ENCODE measurements at places on chromosomes 1 and 21.

DNA sequence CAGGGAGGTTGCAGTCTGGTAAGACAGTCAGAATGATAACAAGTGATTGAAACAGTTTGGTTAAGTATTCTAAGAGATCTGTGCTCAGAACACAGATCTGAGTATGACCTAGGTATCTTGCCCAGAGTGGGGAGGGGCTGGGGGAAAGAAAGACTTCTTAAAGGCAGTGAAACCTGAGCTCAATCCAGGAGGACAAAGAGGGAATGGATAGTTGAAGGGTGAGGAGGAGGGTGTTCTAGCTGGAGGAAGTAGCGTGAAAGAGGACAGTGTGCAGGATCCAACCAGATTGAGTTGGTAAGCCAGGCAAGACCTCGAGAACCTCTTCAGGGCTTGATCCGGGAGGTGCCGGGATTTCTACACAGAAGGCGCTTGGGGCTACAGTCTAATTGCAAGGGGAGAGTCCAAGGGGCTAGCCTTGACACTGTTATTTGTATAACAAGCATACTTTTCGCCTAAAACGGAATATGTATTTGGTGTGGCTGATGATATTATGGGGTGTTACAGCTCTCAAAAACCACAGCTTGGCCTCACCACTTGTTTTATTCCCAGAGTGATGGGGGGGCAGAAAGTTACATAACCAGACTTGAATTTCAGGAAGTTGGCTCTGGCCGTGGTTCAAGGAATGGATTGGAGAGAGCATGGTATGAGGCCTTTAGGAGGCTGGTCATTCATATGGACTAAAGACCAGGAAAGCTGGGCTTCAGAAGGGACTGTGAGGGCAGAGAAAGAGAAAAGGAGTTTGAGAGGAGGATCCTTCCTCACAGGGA lies 19.1 kb downstream of the RCSD1 start:
- no peak for DNase-seq

DNA sequence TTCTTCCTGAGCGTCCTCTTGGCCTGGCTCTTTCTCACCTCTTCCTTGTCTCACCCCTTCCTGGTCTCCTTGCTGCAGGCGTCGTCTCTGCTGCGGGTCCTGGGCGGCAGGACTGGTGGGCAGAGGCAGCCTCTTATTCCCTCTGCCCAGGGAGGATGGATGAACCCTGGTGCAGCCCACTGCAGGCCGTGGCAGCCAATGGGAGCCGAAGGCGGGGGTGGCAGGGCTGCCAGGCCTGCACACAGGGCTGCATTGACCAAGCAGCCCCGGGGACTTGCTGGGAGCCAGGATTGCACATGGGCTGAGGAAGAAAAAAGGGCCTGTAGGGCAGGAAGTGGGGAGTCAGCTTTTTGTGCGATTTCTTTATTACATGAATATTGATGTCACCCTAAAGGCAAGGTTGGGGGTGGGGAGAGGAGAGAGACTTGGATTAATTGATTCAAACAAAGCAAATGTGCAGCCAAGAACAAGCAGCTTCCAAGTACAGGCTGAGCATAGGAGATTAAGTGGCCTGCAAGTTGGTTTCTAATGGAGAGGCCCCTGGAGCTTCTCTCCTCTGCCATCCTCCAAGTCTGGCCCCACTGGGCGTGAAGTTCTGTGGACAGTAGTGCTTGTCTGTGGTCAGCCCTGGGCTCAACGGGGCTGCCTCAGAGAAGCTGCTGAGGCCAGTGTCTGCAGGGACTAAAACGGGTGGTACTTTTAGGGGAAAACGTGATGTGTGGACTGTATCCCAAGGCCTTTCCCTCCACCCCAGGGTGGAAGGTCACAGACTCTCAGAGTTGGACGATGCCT lies at the start of gene S100B:
TSS of gene S100B (minus strand) at position 108 of the 792 bp plus-strand sequence. CDS start 2,667 bp downstream, outside the sequence.
- DNase-seq, result no peak

- DNase-seq, result no peak
Observed at GRCh38 chr1:217272385-217272784, 358.5 kb downstream of the GPATCH2 start.

- no peak for DNase-seq
Observed at GRCh38 chr1:178536844-178537371, 24.0 kb downstream of the TEX35 start.

DNA sequence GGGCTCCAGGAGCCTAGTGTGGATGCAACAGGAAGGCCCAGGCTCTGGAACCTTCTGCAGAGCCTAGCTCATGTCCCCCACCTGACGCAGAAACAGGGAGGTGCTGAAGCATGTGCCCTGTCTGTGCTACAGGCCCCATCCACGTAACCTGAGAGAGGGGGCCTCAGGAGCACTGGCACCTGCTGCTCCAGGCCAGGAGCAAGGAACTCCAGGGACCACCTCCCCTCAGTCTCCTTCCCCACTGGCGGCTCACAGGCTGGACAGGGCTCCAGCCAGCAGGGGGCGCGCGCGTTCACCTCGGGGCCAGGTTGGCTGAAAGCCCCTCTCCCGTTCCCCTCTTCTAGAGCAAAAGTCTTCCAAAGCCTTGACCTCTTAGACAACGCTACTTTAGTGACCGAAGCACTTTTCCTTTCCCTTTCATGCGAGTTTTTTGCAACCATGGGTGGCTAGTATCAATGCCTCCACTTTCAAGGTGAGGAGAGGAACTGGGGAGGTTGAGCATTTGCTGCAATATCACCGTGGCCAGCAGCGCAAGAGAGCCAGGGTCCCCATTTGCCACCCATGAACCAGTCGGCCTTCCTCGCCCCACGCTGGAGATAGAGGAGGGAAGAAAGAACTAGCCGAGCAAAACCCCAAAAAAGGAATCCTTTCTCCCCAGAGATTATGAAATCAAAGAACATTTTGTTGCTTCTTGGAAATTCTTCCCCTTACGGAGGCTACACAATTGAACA lies 52.4 kb upstream of the GPR157 start:
- peak; percentile 56 for DNase-seq

- DNase-seq, result no peak
Observed at GRCh38 chr21:37459575-37459974, 93.0 kb downstream of the DYRK1A start.

DNA sequence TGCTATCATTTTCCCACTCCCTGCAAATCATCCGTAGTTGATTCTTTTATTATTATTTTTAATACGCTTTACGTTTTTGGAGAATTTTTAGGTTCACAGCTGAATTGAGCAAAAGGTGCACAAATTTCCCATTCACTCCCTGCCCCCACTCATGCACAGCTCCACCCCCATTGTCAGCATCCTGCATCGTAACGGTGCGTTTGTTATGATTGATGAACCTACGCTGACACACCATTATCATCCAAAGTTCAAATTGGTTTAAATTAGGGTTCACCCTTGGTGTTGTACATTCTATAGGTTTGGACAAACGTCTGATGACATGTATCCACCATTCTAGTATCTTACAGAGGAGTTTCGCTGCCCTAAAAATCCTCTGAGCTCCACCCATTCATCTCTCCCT lies 44.5 kb downstream of the EDARADD start:
- DNase-seq, result no peak

DNA sequence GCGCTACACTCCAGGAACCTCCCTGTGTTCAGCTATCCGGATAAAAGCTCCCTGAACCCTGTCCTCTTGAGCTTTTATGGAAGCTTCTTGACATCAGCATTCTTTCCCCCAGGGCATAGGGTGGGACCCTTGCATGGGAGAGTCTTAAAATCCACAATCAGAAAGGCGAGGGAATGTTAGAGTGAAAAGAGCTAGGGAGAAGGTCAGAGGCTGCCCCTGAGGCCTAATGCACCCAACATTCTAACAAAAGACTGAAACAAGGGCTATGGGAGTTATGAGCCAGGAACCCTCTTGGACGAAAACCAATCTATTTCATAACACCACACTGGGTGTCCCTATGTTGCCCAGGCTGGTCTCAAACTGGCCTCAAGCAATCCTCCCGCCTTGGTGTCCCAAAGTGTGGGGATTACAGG lies 36.7 kb downstream of the NEK2 start:
- no peak for DNase-seq

GRCh38 chr1:36448530-36449056 lies 1.7 kb downstream of the OSCP1 start:
- no peak for DNase-seq

DNA sequence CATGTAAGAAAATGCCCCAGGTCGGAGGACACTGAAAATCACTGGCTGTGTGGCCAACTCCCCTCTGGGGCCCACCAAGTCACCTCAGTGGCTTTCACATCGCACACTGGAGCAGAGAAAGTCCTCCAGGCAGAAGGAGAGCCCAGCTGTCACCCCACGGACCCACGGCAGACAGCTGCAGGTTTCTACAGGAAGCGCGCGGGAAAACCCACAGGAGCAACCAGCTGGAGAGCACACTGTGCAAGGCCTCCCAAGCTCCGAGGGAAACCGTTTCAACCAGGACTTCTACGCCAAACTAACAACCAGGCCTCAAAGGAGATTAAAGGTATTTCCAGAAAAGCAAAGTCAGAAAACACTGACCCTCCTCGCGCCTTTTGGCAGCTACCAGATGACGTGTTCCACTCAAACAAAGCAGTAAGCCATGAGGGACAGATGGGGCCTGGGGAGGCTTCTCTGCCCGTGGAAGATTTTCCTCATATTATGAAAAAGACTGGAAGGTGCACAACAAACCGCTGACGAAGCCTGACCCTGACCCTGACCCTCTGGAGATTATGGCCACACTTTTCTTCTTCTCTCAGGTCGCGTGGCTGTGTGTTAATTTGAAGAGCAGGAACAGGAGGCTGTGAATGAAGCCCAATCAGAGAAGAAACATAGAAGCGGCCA lies 21.0 kb downstream of the WDR4 start:
- DNase-seq, result no peak

- DNase-seq, result no peak
Observed at GRCh38 chr1:116952738-116953275, 43.1 kb downstream of the PTGFRN start.

GRCh38 chr1:228062812-228063211 lies 19.7 kb upstream of the ARF1 start:
- DNase-seq, result no peak

DNA sequence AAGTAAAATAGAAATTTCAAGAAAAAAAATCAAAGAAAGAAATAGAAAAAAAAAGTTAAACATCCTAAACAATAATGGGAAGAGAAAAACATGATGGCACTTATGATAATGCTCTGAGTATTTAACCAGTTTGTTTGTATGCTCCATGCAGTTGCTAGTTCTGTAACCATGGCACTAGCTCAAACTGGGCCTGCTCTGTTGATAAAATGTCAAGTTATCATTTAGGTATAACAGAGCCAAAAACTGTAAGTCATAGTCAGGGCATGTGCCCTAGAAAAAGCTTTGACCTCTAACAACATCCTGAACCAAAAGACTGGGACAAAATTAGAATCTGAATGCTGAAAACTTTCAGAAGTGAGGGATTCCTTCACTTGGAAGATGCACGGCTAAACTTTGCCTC lies 148.9 kb downstream of the KCNT2 start:
- no peak for DNase-seq

- peak; percentile 12 for DNase-seq
Observed at GRCh38 chr1:62437273-62437940, 558 bp downstream of the USP1 start.

GRCh38 chr1:182754087-182754486 lies 35.5 kb upstream of the NPL start:
- DNase-seq, result no peak

DNA sequence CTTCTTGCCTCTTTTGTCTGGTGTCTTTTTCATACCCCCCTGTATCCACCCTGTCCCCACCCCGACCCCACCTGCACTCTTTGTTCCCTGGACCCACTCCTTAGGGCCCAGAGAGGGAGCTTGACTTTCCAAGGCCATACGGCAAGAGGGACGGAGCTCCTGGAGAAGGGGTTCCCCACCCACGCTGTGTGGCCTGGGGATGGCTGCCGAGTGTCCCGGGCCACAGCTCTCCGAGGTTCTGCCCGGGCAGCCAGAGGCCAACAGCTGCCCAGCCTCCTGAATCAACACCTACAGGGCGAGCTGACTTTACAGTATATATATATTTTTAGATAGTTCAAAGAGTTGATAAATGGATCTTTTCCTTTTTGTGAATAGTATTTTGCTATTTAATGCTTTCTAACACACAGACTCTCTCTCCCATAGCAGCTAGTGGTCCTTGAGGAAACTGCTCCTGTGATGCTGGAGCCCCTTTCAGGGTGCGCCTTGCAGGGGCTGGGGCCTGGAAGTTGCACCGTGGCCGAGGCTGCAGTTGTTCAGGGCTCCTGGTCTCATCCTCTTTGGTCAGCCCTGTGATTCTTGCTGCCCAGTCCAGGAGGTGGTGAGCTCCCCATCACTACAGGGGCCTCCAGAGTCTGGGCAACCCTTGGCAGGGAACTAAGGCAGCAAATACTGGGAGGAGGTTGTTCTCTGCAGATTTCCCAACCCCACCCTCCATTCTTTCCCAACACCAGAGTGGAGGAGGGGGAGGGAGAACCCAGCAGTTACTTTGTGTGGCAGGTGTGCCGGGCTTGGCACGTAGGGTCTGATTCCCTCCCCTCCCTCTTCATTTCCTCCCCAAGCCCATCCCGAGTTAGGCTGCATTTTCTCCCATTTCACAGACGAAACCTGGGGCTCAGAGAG lies 321.6 kb downstream of the PTPRU start:
- DNase-seq, result no peak

DNA sequence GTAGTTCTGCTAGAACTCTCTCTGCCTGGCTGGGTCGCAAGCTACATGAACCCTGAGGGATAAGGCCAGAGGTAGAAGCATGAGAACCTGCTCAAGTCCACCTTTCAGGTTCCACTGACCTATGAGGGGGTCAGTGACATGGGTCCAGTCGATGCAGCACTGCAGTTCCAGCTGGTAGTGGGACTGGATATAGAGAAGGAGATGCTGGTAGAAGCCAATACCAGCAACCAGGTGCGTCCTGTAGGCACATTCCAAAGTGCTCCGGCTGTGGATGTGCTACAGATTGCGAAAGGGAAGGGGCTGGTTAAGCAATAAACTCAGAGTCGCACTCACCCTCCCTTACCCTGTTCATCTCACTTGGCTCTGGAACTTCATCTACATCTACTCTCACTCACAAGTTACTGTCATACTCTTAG lies 5.7 kb downstream of the SMG5 start:
- no peak for DNase-seq

GRCh38 chr1:192903142-192903541 lies 94.3 kb downstream of the RGS2 start:
- no peak for DNase-seq

DNA sequence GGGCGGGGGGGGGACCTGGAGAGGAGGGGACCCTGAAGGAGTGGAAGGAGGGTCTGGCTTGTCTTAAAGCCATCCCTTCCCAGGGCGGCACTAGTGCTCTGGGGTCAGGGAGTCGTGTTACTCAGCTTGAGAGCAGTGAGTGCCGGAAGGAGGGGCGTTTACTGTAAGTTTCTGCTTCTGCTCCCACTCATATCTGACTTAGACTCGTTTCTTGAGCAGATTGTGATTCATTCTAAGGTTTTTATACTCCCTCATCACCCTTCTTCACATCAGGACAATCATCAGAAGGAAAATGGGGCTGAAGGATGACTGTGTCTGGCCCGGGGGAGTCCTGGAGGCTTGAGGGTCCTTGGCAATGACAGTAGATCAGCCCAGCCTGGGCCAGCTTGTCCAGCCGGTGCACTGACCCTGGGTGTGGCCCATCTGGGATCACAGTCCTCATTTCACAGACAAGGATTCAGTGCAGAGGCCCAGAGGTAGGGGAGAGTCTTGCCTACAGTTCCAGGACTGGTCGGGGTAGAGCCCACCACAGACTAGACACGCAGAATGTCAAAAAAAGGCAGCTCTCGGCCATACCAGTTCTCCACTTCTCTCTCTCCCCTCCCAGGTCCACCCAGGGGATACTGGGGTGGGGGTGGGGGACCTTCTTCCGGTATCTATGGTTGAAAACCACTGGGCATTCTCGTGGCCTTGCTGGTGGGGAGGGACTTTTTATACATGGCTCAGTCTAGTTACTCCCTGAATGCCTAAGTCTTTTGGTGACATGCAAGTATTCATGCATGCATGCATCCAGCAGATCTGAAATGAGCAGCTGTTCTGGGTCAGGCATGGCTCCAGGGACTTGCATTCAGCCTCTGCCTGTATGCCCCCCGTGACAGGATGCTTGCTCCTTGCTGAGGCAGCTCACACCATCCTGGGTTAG lies 5.1 kb downstream of the TNFRSF8 start:
- DNase-seq, result no peak

All from CD4-positive, alpha-beta T cell treated with Interleukin-6 at 100 ng/mL for 8 hours (primary cell).